Pancreas (tissue), 10 donors: ENCODE measurements at places on chromosomes 3 and 15. TPM values are rescaled to one million over a fixed set of nuclear protein-coding genes. Genes with fewer than 3 reads are reported as not detected.

- DNase-seq, result no peak
Measured at GRCh38 chr15:75872403-75872990, 29.2 kb downstream of the UBE2Q2 start.

- DNase-seq, result no peak
Measured at GRCh38 chr3:32097768-32098167, 8.7 kb upstream of the GPD1L start.

GRCh38 chr3:126955004-126955790 lies 27.7 kb upstream of the PLXNA1 start:
- no peak for DNase-seq

DNA sequence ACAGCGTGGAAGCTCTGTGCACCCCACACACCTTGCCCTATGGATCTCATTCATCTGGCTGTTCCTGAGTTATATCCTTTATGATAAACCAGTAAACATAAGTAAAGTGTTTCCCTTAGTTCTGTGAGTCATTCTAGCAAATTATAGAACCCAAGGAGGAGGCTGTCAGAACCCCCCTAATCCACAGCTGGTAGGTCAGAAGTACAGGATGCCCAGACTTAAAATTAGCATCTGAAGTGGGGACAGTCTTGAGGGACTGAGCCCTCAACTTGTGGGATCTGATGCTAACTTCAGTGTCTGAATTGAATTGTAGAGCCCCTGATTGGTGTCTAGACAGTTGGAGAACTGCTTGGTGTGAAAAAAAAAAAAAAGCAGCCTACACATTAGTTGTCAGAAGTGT lies 75.1 kb downstream of the B3GNT5 start:
- no peak for DNase-seq

DNA sequence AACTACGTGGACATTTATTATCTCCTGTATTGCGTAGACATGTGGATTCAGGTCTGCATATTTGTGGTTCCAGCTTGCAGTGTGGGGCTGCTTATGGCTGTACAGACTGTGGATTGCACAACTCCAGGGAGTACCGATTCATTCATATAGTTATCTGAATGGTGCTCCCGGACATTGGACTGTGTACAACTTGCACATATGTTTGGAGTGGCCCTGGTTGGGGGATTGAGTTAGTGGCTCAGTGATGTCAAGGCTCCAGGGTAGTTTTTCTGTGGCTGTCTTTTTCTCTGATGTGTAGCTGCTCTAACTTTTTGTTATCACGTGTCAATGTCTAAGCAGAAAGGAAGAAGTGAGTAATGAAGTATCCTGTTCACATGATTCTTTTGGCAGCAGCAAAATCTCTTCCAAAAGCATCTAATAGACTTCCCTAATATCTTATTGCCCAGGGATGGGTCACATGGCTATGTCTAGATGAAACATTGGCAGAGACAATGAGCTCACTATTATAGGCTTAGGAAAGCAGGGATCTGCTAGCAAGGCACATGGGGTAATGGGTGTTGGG lies 15.8 kb downstream of the ST3GAL6 start:
- DNase-seq, result no peak

DNA sequence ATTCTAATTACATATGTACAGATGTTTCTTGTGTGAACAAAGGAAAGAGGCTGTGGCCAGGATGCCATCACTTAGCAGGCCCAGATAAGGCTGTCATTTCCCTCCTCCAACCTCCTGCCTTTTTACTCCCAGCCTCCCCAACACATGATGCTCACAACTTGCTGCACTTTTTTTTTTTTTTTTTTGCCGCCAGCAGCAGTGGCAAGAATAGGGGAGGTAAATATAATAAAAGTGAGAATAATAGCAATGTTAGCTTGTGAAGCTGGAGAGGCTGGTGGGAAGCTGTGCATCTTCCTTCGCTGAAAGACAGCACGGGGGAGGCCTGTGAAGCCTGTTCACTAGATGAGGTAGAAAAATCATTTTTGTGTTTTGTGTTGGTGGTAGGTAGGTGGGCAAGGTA lies 42.5 kb upstream of the MYO5C start:
- DNase-seq, result no peak

DNA sequence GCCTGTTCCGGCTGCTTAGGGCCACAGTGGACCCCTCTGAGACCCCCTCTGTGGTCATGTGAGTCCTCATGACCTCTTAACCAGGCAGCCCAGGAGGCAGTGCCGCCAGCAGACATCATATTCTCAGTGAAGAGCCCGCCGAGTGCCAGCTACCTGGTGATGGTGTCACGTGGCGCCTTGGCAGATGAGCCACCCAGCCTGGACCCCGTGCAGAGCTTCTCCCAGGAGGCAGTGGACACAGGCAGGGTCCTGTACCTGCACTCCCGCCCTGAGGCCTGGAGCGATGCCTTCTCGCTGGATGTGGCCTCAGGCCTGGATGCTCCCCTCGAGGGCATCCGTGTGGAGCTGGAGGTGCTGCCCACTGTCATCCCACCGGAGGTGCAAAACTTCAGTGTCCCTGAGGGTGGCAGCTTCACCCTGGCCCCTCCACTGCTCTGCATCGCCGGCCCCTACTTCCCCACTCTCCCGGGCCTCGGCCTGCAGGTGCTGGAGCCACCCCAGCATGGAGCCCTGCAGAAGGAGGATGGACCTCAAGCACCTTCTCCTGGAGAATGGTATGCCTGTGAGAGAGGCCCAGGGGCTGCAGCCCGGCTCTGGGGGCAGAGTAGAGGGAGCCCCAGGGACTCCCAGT lies 176.1 kb downstream of the TBC1D2B start:
- DNase-seq, result peak; percentile 31

DNA sequence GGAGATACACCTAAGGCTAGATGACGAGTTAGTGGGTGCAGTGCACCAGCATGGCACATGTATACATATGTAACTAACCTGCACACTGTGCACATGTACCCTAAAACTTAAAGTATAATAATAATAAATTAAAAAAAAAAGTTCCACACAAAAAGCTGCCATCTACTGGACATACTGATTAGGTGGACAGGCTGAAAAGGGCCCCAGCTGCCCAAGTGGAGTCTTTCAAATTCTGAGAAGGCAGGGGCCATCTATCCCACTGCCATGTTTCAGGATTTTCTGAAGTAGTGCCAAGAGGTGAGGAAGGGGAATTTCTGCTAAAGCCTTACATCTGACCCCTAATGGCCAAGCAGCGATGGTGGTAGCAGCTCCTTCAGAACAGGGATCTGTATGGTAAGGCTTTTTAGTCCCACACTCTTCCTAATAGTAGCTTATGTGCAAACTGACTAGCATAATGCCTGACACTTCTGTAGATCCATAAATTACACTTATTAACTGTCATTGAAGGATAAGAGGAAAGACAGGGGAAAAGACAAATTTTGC lies 7.7 kb downstream of the FSTL1 start:
- no peak for DNase-seq

Gene LXN
- polyA plus RNA-seq, result 12.3 TPM

Gene ACAN
- 0.92 TPM for polyA plus RNA-seq

Gene WDR93
- polyA plus RNA-seq, result 0.11 TPM

Gene MTHFS
- 49.1 TPM for polyA plus RNA-seq

Gene CISH
- polyA plus RNA-seq, result 21.5 TPM

Gene SH3GL3
- polyA plus RNA-seq, result 0.23 TPM

Gene UTS2B
- polyA plus RNA-seq, result not detected

Gene SGO1
- 0.11 TPM for polyA plus RNA-seq
